ENCODE measurements at places on chromosomes 5 and 9.

DNA sequence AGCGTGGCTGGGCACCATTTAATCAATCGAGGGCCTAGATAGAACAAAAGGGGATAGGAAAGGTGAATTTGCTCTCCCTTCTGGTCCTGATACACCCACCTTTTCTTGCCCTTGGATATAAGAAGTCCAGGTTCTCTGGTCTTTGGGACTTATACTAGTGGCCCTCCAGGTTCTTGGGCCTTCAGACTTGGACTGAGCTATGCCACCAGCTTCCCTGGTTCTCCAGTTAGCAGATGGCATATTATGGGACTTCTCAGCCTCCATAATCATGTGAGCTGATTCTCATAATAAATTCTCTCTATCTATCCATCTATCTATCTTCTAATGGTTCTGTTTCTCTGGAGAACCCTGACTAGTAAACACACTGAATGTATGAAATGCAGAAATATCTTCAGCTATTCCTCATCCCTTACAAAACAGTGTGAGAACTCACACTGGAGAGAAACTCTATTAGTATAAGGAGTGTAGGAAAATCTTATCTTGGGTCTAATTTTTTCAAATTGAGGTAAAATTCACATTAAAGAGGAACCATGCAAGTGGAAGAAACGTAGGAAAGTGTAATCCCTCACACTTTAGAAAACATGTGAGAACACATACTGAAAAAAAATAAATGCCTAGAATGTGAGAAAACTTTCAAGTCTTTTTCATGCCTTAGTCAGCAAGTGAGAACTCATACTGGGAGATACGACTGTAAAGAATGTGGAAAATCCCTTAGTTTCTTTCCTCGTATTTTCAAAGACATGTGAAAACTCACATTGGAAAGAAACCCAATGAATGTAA, 15.5 kb downstream of the PCDHB15 start:
- DNase-seq, result no peak

- DNase-seq, result no peak
Observed at GRCh38 chr5:41869151-41869723, 988 bp downstream of the OXCT1 start.

DNA sequence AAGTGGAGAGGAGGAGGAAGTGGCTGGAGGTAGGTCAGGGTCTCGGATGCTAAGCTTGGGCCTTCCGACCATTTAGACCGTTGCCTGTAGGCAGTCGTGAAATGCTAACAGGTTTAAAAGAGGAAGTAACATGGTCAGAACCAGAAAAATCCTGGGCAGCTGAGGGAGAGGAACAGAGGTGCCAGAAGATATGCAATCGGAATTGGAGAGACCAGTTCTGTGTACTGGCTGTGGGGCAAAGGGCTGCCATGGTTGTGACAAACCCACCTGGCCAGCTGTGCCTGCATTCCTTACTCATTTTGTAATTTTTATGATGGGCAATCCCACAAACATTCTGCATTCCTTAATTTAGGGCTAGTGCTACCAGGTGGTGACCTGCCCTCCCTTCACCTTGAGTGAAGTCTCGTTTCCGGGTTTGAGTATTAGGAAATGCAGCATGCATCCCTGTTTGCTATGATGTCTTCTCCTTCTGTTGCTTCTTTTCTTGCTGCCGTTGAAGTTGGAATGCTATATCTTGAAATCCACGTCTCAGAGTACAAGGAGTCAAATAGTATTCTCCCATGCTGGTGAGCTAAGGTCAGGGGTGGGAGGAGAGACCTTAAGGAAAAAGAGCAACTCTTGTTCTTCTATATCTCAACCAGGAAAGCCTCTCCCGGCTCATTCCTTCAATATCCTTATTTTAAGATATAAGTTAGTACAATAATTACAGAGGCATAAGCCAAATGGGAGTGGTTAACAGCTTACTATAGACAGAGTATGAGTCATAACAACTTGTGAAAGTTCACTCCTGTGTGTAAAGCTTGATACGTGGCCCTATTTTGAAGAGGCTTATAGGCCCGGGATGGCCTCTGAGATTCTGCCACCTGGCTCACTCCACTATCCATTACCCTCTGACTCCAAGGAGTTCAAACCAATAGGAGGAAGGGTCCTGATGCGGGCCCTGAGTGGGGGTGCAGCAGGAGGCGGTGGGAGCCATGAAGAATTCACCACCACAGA, 37.0 kb downstream of the B4GALT1 start:
- no peak for DNase-seq

DNA sequence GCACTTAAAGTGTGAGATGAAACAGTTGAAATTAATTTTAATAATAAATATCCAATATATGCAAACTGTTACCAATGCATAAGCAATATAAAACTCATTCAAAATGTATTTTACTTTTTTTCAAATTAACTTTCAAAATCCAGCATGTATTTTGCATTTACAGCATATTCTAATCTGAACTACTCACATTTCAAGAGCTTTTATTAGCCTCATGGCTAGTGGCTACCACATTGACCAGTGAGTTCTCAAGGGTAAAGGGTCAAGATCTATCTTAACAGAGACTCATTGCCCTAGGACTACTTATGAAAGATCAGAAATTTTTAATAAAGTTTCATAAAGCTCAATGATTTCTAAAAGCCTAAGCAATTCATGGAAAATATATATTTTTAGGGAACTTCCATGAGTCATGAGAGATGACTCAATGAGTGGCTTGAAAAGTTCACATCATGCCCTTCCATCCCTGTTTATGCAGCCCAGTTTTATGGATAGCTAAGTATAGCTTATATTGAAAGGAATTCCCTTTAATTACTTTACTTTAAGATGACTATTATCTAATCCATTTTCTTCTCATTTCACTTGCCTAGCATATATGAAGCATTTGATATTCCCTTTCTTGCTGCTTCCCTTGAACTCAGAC, 608.6 kb downstream of the SLCO4C1 start:
- DNase-seq, result no peak

DNA sequence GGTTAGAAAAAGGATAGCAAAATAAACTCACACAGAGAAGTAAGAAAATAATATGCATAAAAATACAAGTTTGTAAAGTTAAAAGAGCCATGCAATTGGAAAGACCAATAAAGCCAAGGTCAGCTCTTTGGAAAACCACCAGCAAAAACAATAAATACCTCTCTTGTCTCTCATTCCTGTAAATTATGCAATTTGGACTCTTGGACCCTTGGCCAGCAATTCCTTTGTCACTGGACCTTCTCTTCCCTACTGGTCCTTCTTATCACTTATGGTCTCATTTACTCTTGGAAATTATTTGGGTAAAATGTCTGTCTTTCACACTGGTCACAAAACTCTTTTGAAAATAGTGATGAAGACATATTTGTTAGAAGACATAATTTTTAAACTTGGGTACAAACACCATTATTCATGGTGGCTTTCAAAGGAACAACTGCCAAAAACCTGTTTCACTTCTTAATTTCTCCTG, 379.5 kb downstream of the TMEM232 start:
- DNase-seq, result no peak

DNA sequence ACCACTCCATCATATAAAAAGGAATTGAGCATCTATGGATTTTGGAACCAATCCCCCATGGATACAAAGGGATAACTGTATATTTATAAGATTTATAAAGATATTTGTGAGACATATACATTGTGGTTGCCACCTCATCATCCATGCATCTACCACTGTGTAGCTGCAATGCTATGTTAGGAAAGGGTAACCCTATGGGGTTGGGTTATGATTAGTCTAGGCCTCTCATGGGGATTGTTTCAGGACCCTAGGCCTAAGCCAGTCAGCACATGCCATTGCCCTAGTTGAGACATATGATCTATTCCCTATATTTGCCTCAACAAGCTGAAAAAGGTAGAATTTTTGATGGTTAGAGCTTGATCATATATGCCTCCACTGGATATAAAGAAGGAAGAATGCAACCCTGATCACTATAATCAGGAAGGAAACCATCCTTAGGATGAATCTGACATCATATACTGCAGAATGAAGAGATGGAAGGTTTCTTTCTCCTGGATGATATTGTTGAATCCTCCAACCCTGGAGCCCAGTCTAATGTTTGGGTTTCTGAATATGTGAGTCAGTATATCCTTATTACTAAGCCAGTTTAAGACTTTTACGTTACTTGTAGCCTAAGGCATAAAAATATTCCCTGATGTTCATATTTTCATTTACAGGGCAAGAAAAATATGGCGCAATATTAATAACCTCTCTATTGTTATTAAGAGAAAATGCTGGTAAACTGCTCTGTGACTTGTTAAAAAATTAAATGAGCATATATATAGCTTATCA, 94.2 kb downstream of the ADAMTS19 start:
- no peak for DNase-seq

GRCh38 chr5:134296213-134296612, 70.3 kb upstream of the PPP2CA start:
- no peak for DNase-seq

GRCh38 chr5:163104464-163104863, 332.9 kb upstream of the CCNG1 start:
- DNase-seq, result no peak

- no peak for DNase-seq
Observed at GRCh38 chr9:75892216-75892911, 1.9 kb downstream of the PCSK5 start.

DNA sequence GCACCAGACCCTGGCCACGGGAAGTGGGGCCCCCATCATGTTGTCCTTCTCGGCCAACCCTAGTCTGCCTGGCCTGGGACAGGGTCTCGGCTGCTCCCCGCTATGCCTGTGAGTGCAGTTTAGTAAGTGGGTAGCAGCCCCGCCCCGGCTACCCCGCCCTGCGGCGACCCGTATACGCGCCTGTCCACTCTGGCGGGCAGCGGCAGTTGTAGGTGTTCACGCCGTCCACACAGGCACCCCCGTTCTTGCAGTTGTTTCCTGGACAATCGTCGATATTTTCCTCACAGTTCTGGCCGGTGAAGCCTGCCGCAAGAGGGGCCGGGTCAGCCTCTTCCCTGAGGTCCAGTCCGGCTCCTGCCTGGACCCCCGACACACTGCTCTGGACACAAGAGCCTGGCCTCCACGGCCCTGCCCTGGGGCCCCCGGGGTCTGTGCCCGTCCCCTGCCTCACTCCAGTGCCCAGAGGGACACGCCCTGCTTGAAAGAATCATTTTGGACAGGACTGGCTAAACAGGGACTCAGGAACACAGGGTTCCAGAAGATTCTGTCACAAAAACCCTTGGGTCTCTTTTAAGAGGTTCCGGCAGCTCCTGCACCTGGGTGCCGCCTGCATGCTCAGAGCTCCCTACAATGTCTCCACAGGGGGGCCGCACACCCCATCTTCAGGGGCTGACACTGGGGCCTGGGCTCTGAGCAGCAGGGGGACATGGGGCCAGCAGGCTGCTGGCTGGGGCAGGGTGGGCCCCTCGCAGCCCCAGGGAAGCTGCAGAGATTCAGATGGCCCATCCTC, 26.4 kb downstream of the NOTCH1 start:
- DNase-seq, result no peak

DNA sequence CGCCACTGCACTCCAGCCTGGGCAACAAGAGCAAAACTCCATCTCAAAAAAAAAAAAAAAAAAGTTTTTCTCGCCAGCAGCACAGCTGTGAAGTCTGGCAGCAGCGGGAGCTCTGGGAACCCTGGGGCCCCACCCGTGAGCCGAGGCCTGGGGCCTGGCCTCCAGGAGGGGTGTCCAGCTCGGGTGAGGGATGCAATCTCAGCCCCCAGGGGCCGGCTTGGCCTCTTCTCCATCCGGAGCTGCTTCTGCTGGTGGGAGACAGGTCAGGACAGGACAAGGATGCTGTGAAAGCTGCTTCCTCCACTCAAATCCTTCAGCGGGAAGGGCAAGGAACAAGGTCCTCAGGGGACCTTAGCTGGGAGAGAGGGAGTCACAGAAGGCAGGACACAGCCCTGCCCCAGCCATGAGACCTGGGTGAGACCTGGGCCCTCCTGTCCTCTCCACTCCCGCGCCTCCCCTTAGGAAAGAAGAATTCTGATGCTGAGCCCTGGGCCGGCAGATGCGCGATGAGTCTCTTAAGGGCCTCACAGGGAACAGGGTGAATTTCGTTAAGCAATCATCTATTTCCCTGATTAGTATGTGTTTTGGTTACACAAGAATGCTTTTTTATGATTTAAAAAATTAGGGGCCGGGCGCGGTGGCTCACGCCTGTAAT, 30.6 kb downstream of the PLPP7 start:
- no peak for DNase-seq

DNA sequence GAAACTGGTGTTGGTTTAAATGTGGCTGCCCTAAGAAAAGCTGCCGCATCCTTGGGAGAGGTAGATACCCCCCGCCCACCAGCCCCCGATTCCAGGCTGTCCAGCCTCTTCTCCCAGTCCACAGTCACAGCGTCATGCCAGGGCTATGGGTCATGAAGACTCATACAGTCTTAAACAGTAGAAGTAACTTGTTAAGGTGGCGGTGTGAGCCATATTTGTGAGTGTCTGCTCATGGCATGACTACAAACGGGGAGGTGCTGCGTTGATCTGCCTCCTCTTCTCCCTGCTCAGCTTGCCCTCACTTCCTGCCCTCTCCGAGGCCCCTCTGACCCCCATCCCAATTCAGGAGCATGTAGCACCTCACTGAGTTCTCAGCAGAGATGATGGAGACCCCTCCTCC, 20.8 kb downstream of the FGD3 start:
- DNase-seq, result no peak

- no peak for DNase-seq
Observed at GRCh38 chr9:18877984-18878383, 155.0 kb downstream of the SAXO1 start.

DNA sequence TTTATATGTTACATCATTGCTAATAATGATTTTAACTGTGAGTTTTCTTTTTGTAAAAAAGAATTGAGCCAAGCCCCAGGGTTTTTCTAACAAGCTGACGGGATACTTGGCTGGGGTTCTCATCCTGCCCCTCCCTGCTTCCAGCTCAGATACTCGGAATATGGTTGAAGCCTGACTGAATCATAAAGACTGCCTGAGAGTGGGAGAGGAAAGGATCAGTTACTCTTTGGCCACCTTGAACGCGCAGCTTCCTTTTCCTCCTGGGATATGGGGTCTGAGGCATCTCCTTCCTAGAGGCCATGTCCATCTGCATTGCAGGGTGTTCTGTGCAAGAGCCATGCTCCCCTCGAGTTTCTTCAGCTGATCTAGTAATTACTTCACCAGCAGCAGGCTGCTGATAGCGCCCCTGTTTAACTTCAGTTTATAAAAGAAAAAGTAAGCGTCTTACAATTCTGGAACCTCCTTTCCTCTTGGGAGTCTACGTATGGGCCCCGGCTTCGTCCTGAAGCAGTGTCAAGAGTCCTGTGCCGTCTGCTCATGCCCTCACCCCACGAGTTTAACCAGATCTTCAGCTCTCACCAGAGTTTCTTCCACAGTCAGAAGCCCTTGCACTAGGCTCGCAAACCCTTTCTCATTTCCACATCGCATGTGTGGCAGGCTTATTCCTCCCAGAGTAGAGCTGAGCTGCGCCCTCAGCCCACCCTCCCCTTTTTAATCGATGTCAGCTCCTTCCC, 130.0 kb downstream of the MVB12B start:
- DNase-seq, result no peak

GRCh38 chr9:135814421-135815095, 92.8 kb downstream of the CAMSAP1 start:
- no peak for DNase-seq

DNA sequence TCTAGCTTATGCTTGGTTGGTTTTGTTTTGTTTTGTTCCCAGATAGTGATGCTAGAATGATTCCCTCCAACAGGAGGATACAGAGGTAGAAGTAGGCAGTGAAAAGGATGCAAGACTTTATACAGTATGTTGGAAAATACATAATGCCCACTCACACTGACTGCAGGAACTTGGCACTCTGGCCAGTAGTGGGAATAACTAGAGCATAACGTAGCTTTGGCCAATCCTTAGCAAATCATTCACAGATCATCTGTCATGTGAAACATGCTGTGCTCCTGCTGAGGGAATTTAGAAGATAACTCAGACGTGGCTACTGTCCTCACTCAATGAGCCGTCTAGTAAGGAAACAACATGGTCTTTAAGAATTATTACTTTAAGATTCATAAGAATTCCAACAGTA, 13.5 kb downstream of the CFAP90 start:
- DNase-seq, result no peak
